ENCODE measurements at places on chromosomes 12 and 14.

- no peak for DNase-seq
Observed at GRCh38 chr12:86249276-86249675, 6.9 kb downstream of the MGAT4C start.

DNA sequence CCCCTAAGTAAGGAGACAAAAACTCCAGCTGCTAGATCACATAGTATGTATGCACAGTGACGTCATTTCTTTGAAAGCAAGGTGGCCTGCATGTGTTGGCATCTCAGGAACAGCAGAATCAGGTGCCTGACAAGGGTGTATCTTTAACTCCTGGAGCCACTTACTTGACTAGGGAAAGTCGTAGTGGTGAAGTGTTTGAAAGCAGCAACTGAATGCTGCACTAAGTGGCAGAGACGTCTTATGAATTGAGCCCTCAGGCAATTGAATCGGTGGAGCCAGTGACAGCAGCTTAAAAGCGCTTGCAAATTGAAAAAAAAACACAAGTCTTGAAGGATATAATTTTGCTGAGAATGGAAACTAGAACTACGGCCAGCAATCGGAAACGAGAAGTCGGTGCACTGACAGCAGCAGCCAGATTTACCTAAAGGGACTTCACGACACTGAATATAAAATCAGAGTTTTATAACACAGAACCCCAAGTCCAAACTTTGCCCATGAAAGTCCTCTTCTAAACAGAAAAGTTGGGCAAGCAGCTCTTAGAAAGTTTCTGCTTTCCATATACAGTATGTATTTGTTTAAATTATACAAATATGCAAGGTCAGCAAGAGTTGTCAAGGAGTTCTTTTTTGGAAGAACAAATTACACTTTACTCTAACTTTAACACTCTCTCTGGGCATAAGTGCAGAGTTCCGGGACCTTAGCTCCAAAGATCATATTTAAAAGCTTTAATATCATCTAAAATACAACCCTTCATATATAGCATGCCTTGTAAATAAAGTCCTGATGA, 1.1 kb downstream of the IGF1 start:
- DNase-seq, result no peak

DNA sequence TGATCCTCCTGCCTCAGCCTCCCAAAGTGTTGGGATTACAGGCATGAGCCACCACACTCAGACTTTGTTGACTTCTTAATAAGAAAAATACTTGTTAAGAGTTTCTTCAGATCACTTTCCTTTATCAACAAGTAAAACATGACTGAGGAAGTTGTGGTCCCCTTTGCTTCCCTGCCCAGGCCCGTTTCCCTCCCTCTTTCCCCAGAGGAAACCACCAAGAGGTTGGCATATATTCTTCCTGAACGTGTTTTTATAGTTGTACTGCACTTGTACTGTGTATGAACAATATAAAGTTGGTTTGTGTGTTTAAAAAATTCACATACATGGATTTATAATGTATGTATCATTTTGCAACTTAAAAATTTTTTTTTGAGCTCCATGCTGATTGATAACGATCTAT, 28.4 kb downstream of the PTPN11 start:
- no peak for DNase-seq

GRCh38 chr12:65327207-65328076, 49.0 kb downstream of the MSRB3 start:
- no peak for DNase-seq

GRCh38 chr12:117861691-117862090, 107.1 kb downstream of the KSR2 start:
- no peak for DNase-seq

GRCh38 chr14:49121246-49121645, 464.9 kb downstream of the RPS29 start:
- DNase-seq, result no peak

- no peak for DNase-seq
Observed at GRCh38 chr12:12614342-12614741, 2.7 kb downstream of the CREBL2 start.

GRCh38 chr14:89509891-89510290, 92.9 kb upstream of the FOXN3 start:
- no peak for DNase-seq

GRCh38 chr14:56900726-56901125, 90.4 kb upstream of the OTX2 start:
- DNase-seq, result no peak

- DNase-seq, result no peak
Observed at GRCh38 chr14:22200977-22201605, 387.9 kb downstream of the DAD1 start.

DNA sequence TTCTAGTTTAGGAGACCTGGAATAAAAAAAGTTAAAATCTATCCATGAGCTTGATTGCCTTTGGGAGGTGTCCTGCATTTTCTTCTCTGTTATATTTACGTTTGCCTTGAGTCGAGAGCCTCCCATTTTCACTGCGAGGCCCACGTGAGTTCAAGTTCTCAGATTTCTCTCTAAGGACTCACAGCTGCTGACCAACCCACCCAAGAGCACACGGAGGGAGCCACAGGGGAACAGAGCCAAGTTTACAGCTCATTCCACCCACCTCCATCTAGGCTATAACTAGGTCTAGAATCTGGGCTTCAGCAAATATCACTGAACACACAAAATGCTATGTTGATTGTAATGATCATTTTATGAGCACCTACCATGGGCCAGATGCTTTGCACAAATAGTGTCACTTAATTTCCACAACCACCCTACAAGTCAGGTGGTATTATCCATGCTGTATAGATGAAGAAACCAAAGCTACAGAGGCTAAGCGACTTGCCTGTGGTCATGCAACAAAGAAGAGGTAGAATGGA, 16.7 kb downstream of the ALDH1L2 start:
- DNase-seq, result no peak

- no peak for DNase-seq
Observed at GRCh38 chr12:90519285-90519684, 435.7 kb downstream of the CCER1 start.

DNA sequence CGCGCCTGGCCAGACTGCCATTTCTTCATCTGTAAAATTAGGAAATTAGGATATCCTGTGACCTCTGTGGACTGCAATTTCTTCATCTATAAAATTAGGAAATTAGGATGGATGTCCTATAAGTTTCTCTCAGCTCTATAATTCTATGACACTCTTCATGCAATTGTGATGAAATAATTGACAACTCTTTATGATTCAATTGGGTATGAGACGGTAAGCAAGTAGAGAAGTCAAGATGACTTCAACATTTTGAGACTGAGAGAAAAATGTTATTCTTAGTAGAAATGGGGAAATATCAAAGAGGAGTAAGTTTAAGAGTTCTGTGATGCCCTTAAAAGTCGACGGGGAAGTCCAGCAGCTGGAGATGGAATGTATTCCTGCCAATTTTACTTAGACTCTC, 12.0 kb downstream of the KIAA0586 start:
- DNase-seq, result no peak

- no peak for DNase-seq
Observed at GRCh38 chr14:68144051-68144681, 324.6 kb downstream of the RAD51B start.

GRCh38 chr12:111274777-111275176, 94.1 kb downstream of the PHETA1 start:
- DNase-seq, result no peak

GRCh38 chr14:93305725-93306418, 27.0 kb downstream of the BTBD7 start:
- no peak for DNase-seq

DNA sequence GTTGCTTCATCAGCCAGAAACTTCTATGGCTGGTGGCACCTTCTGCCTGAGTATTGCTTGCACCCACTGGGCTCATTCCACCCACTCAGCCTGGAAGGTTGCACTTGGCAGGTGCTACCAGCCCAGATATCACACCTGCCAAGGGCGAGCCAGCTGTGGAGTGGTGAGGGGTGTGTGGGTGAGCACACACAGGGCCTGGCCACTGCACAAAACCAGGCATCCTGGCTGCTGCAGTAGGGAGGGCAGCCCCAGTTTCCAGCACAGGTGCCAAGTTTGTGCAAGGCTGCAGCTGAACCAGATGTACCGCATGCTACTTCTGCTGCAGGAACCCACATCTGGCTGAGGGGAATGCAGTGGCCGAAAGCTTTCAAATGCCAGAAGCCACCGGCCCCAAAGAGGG, 1147.8 kb downstream of the FSCB start:
- DNase-seq, result no peak

DNA sequence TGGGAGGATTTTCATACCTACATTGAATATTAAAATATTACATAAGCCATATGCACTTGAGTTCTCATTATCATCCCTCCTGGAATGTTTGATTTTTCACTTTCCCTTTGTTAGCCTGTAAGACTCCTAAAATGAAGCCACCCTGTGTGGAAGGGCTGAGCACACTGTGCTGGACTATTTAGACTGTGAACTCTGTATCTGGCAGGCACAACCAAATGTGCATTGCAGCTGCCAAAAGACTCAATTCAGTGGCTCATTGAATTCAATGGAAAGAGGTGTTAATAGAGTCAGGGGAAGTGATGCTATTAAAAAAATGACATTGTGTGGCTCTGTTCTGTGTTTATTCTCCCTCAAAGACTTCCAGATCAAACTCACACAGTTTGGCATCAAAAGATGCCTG, 111.1 kb downstream of the SMOC1 start:
- no peak for DNase-seq

GRCh38 chr12:75294336-75294735, 35.8 kb downstream of the CAPS2 start:
- DNase-seq, result no peak

DNA sequence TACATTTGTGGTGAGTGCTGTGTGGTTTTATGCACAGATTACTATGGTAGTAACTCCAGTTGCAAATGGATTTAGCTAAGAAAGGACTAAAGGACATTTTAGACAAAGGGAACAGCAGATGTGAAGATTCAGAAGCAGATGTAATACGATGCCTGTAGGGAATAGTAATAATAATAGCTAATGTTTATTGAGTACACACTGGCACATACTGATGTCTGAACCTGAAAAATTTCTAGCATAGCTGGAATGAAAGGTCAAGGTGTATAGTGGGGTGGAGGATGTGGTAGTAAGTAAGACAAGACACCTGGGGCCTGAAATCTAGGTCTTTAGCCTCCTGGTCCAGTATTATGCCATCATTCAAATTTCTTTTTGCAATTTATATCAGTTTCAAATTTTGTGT, 54.3 kb upstream of the LRTM2 start:
- no peak for DNase-seq

GRCh38 chr14:78088916-78089315, 81.3 kb upstream of the NRXN3 start:
- no peak for DNase-seq

DNA sequence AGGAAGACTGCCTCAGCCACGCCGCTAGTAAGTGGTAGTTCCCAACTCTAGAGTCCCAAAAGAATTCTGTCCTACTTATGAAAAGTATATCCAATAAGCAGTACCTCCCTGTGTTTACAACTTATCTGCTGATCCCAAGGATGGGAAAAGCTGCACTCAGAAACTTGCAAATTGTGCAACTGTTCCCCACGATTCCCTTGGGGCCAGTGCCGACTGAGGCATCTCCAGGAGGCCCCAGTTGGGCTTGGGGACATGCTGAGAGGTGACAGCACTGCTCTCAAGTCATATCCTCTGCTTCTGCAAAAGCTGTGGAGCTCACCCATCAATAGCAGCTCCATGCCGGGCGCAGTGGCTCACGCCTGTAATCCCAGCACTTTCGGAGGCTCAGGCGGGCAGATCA, 23.7 kb downstream of the SPRING1 start:
- no peak for DNase-seq

- DNase-seq, result no peak
Observed at GRCh38 chr12:29768372-29768771, 15.4 kb downstream of the TMTC1 start.

DNA sequence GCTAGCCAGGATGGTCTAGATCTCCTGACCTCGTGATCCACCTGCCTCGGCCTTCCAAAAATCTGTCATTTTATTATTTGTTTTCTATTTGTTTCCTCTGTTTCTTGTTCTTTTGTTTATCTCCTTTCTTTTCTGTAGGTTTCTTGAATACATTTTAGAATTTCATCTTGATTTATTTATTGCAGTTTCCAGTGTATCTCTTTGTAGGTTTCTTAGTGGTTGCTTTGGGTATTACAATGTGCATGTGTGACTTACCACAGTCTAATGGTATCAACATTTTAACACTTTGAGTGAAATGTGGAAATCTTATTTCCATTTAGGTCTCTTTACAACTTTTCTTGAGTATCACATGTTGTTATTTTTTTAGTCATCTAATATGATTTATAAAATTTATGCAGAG, 29.9 kb upstream of the MUCL1 start:
- DNase-seq, result no peak

GRCh38 chr12:113818833-113819232, 147.3 kb downstream of the RBM19 start:
- no peak for DNase-seq

- DNase-seq, result no peak
Observed at GRCh38 chr14:51188566-51189185, 51.4 kb upstream of the TMX1 start.

Measured in NCI-H345 (cell line).